ENCODE measurements at places on chromosomes 13 and 19.

DNA sequence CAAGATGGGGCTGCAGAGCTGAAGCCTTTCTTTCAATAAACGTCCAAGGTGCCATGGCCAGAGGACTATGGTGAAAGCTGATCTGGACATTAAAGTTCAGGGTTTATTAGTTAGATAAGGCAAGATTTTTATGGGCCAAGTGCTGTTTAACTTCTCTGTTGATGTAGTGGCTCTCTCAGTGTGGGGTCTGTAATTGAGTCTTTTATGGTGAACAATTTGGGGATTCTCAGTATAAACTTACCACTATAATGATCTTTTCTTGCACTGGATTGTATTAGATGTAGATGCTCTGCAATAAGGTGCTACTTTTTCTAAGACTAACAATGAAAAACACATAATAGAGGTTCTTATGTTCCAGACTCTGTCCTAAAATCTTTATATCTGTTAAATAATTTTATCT lies 190.1 kb upstream of the KLF12 start:
- no peak for DNase-seq

- DNase-seq = peak; percentile 89
These were observed 37.6 kb upstream of the NANOS3 start for GRCh38 chr19:13839130-13839937.

- no peak for DNase-seq
These were observed 81.4 kb downstream of the RNASEH2B start for GRCh38 chr13:50990818-50991506.

DNA sequence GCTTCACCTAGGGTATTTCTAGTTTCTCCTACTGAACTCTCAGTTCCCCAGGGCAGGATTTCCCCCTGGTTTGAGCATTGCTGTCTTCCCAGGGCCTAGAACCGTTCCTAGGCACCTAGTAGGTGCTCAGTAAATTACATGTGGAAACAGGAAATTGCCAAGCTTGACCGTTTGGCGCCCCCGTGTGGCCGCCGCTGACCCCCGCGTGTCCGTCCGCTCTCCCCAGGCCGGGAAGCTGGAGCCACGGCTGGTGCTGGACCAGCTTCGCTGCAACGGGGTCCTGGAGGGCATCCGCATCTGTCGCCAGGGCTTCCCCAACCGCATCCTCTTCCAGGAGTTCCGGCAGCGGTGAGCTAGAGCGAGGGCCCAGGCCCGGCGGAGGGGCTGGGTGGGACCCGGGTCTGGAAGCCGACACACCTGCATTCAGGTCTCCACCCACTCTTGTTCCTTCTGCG lies 55.5 kb downstream of the MYH14 start:
- peak; percentile 38 for DNase-seq

DNA sequence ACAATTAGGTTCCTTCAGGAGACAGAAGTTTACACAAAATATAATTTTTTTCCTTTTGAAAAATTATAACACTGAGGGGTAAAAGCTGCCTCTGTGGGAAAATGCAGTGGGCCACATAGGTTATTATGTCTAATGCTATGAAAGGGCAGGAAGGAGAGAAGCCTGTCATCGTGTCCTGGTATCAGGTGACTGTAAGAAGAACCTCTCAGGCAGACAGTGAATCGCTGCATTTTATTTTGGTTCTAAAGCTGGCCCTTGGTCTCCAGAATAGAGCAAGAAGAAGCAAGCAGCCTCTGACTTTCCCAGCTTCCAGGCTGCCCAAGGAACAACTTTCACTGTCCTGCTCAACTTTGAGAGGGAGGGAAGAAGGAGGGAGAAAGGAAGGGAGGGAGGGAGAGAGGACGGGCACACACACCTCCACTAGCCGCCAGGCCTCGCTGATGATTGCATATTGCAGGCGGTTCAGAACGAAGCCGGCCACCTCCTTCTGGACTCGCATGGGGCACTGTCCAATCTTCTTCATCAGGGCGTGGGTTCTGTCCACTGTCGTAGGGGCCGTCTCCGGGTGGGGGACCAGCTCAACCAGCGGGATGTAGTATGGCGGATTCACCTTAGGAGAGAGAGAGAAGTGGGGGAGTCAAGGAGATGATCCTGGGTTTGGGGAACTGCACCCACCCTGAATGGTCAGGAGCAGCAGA lies 93.8 kb downstream of the CRYL1 start:
- DNase-seq = no peak

DNA sequence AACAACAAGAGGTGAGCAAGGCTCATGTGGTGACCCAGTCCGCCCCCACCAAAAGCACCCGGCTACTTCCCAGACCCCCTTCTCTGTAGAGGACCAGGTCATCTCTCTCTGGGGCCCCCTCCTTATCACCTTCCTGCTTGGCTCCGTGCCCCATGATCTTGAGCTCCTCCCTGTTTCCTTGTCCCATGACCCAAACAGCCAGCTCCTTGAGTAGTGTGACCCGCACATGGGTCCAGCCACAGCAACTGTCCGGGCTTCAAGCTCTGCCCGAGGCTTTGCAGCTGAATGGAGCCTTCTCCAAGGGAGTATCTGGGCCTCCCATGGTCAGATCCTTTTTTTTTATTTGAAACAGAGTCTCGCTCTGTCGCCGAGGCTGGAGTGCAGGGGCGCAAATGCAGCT lies 61.8 kb downstream of the MYO9B start:
- peak; percentile 37 for DNase-seq

GRCh38 chr19:43905897-43906296 lies 29.2 kb downstream of the ZNF45 start:
- no peak for DNase-seq

- no peak for DNase-seq
These were observed 431 bp downstream of the FUT3 start for GRCh38 chr19:5850743-5851293.

GRCh38 chr19:36605101-36605876 lies at the start of gene ZNF382:
ZNF382 (plus strand) TSS chr19:36605313; CDS start chr19:36609915, 4,602 bp downstream.
- DNase-seq = peak; percentile 75

DNA sequence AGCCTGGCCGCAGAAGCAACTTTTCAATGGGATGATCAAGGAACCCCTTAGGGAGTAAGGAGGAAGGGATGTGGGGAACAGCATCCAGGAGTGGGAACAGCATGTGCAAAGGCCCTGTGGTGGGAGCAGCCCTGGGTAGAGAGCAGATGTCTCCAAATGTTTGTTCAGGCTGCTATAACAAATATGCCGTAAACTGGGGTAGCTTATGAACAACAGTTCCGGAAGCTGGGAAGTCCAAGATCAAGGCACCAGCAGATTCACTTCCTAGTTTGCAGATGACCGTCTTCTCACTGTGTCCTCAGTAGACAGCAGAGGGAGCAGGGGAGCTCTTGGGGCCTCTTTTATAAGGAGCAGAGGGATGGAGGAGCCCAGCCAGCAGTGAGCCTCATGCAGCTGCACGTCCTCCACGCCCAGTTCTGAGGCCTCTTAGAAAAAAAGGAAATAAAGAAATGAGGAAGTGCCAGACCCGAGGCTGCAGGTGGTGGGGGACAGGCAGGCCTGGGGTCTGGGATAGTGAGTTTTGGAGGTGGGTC lies 4.2 kb upstream of the LRRC25 start:
- peak; percentile 62 for DNase-seq
